Activated gamma-delta T cell (primary cell): ENCODE measurements at places on chromosomes 5 and 9.

GRCh38 chr9:113511047-113511521, 47.6 kb downstream of the RGS3 start:
- no peak for DNase-seq

GRCh38 chr5:151214614-151215545, 9.0 kb downstream of the CCDC69 start:
- no peak for DNase-seq

- no peak for DNase-seq
Observed at GRCh38 chr9:7146582-7146981, 388.8 kb downstream of the KDM4C start.

DNA sequence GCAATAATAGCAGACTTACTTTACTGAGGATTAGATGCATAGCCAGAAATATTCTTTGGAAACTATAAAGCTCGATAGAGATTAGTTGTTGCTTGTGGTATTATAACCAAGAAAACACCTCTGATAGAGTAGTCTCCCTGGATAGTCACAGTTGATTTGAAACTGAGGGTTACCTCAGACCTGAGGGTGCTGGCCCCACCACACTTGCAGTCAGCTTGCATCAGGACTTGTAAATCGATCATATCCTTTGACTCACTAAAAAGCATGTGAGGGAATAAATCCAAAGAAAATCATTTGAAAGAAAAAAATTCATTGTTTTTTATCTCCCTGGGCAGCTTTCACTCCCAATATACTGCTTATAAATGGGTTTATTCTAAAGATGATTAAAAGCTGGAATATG, 39.4 kb downstream of the GALNT12 start:
- no peak for DNase-seq

- DNase-seq, result no peak
Observed at GRCh38 chr5:144142139-144142823, 28.2 kb downstream of the YIPF5 start.

DNA sequence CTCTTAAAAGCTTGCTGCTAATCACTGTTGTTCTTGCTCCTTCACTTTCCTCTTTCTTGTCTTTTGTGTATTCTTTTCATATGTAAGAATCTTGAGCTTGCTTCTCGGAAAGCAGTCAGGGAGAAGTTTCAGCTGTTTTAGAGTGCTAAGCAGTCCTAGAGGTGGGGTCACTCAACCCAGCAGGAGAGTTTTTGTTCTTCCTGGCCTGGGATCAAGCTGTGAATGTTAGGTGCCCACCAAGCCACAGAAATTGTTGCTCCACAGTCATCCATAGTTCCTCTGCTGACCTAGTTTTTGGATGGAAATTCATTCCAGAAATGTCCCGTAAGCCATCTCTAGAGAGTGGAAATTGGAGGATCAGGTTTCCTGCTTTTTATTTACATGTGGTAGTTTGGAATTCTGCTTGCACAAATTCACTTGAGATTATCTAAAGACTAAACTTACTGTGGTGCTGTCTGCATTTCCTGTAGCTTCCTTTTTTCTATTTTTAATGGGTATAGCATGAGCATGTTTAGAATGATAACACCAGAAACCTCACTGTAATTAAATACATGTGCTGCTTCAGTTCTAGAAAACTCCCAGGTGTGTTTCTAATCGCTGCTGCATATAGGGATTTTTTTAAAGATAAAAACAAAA, 108.7 kb downstream of the MAST4 start:
- no peak for DNase-seq

DNA sequence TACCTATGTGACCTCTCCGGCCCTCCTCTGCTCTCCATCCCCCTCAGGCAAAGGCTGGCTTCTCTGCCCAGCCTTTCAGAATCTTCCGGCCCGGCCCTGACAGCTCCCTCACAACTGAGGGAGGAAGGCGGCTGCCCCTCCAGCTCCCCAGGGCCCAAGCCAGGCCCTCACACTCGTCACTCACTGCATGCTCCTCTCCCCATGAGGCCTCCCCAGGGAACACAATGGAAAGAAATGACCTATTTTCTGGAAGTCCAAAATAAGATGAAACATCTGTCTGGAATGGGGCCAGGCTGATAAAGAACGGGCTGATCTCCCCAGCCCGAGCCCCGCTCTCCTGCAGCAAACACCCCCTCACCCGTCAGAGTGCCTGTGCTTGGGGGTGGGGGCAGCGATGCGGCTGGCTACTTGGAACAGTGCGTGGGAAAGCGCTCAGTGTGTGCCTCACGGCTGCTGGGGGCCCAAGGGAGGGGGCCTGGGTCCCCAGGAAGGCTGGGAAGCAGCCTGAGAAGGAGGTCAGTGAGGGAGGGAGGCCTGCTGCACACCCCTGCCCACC, 11.3 kb downstream of the PDGFRB start:
- DNase-seq, result no peak

DNA sequence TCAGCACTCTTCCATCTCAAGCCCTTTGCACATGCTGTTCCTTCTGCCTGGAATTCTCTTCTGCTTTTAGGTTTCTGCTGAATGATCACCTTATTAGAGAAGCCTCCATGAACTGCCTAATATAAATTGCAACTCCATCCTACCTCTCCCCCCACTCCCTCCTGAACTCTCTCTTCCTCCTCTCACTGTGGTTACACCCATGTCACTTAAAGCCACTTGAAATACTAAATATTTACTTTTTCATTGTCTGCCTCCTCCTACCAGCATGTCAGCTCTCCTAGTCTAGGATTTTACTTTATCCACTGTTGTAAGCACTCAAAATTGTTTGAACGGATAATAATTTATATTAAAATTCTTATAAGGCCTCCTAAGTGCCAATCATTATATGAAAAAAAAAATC, 43.8 kb downstream of the ACTL7B start:
- DNase-seq, result no peak

GRCh38 chr5:141496038-141496437, 7.2 kb downstream of the PCDHGC5 start:
- no peak for DNase-seq

DNA sequence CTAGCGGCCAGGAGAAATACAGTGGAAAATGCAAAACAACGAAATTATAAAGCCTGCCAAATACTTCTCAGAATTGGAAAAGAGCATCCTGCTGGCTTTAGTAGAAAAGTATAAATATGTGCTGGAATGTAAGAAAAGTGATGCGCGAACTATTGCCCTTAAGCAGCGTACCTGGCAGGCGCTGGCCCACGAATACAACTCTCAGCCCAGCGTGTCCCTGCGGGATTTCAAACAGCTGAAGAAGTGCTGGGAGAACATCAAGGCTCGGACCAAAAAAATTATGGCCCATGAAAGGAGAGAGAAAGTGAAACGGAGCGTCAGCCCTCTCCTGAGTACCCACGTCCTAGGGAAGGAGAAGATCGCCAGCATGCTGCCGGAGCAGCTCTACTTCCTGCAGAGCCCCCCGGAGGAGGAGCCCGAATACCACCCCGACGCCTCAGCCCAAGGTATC, 15.0 kb downstream of the MSANTD3 start:
- no peak for DNase-seq

DNA sequence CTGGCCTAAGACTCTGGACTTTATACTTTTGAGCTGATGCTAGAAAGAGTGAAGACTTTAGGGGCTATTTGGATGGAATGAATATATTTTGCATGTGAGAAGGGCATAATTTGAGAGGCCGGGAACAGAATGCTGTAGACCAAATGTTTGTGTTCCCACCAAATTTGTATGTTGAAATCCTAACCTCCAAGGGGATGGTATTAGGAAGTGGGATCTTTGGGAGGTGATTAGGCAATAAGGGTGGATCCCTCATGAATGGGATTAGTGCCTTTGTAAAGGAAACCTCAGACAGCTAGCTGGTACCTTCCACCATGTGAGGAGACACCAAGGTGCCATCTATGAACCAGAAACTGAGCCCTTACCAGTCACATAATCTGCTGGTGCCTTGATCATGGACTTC, 165.1 kb upstream of the S1PR3 start:
- no peak for DNase-seq

DNA sequence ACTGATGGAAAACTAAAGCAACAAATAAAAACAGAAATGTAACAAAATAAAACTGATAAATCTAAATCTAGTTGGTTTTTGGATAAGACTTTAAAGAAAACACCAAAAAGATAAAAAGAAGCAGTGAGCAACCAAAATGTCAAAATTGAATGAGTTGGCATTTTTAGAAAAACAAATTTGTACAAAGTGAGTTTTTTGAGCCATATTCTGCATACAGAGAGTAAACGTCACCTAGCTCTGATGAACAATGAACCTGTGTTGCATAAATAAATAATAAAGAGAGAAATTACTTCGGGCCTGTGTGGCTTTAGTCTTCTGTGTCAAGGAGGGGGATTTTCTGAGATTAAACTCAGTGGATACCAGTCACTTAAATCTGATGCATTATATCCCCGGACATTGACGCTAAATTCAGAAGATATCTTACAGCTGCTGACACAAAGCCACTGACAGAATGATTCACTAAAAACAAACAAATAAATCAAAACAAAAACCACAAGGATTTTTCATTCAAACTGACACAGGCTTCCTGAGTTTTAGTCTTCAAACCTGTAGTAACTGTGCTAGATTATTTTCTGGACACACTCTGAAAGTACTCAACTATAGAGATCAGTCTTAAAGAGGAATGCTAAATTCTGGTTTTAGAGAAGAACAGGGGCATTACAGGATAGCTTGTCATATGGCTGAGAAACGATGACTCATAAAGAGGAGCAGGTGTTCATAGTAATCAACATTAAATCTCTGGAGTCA, 403.5 kb upstream of the ST8SIA4 start:
- DNase-seq, result no peak

GRCh38 chr9:93301911-93302541, 118.1 kb downstream of the WNK2 start:
- DNase-seq, result no peak

DNA sequence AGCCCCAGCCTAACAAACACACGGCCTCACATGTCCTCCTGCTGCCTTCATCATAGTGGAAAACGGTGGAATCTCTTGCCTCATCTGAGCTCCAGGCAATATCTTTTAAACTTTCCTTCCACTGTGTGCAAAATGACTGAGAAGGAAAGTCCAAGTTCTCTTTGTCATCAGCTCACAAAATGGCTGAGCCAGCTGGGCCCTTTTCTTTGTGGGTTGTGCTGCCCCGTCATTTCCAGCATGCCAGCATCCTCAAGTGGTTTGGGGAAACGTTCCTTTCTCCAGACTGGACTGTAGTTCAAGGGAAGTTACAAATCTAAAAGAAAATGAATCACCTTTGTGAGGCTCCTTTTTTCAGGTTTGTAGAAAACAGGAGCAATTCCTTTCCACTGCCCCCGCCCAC, 171.1 kb upstream of the FSTL4 start:
- DNase-seq, result no peak

GRCh38 chr5:157554179-157555036, 21.2 kb downstream of the ADAM19 start:
- DNase-seq, result no peak

DNA sequence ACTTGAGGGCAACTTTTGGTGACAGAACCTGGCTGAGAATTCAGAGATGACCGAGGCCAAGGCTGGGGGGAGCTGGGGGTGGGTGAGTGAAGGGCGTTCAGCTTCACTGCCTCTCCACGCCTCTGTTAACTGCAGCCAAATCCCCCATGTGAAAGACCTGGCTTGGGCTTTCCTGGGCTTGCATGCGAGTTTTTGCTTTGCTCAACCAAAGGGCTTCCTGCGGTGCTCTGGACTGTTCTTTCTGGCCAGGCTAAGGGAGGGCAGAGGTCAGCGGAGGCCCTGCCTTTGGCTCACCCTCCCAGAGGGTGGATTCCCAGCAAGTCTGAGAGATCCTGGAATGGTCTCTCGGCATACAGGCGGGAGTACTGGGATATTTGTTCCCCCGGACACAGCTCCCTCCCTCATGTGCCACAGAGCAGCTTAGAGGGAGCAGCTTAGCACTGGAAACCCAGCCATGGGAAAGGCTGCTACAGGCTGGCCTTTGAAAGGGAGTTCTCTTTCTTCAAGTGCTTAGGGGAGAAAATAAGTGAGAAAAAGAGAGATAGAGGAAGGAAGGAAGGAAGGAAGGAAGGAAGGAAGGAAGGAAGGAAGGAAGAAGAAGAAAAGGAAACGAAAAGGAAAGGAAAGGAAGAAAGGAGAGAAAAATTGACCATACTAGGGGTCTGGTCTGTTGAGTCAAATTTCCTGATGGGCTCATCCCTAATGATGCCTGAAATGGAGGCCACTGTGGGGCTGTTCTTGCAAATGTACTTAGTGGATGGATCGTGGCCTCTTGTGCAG, 158.8 kb downstream of the FGF18 start:
- no peak for DNase-seq

DNA sequence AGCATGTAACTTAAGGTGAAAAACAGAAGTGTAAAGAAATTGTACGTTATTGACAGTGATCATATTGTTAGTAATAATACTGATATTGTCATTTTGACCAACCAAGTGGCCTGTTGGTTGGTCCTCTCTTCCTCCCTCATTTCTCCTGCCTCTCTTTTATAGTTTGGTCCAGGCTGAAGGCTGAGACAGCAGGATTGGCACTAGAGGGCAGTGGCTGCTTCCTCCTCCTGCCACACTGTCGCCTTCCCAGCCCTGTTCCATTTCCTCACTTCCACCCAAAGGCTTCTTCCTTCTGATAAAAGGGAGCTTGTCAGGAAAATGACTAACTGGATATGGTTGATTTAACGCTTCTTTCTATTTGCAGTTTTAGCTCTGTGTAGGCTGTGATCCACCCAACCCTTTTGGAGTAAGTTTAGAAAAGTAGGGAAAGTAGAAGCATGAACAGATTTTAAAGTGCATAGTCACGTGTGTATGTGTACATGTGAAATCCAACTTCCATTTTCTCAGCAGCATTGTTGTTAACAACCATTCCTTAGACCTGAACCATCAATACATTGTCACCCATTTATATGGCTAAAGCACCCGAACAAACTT, 35.6 kb downstream of the PTCD2 start:
- DNase-seq, result no peak

GRCh38 chr5:141814064-141814964, 63.9 kb downstream of the PCDH1 start:
- no peak for DNase-seq

DNA sequence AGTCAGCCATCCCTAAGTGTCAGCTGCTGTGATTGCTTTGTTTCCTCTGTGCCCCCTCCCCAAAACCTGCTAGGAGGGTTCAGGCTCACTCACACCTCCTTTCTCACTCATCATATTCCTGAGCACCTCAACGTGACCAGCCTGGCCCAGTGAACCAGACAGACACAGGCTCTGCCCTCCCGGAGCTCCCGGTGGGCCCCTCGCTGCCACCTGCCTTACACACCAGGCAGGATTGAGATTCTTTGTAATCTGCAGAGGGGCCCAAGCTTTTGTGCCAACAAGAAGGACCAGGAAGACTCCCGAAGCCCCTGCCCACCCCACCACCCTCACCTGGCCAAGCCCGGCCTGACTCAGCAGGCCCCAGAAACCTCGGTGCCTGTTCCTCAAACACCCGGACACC, 87.8 kb downstream of the NTNG2 start:
- no peak for DNase-seq

- no peak for DNase-seq
Observed at GRCh38 chr5:154273028-154273617, 82.6 kb downstream of the GALNT10 start.

GRCh38 chr5:113507601-113508000, 5.9 kb upstream of the YTHDC2 start:
- no peak for DNase-seq

GRCh38 chr5:76831110-76831452, 12.3 kb downstream of the F2RL1 start:
- DNase-seq, result no peak

- DNase-seq, result no peak
Observed at GRCh38 chr5:30324083-30324482, 869.4 kb upstream of the CDH6 start.

- DNase-seq, result no peak
Observed at GRCh38 chr5:68479524-68479923, 264.0 kb downstream of the PIK3R1 start.

- no peak for DNase-seq
Observed at GRCh38 chr5:88683506-88684135, 199.4 kb downstream of the MEF2C start.

- no peak for DNase-seq
Observed at GRCh38 chr9:28925157-28925556, 1351.9 kb upstream of the C9orf72 start.
